ENCODE measurements at places on chromosomes 13 and 19.
A peak's percentile ranks its signal among the peaks of the same experiment; 100 is the strongest.

DNA sequence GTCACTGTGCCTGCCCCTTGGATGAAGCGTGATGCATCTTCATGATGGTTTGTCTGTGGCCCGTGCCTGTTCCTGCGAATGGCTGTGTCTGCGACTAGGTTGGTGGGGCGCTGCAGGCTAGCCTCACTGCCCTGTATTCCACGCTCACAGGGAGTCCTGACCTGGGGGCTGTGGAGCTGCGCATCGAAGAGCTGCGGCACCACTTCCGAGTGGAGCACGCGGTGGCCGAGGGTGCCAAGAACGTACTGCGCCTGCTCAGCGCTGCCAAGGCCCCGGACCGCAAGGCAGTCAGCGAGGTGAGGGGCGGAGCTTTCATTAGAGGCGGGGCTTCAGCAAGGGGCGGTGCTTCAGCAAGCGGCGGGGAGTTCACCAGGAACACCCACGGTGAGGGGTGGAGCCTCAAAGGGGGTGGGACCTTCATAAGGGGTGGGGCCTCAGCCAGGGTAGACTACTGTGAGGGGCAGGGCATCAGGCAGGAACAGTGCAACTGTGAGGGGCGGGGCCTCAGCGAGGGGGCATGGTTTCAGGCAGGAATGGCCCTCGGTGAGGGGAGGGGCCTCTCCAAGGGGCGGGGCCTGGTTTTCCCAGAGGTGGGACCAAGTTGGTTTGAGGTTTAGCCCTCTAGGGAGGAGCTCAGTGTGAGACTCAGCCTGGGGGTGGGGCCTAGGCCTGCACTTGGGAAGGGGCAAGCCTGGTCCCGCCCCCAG lies 17.2 kb downstream of the PKN1 start:
- peak; percentile 46 for DNase-seq

DNA sequence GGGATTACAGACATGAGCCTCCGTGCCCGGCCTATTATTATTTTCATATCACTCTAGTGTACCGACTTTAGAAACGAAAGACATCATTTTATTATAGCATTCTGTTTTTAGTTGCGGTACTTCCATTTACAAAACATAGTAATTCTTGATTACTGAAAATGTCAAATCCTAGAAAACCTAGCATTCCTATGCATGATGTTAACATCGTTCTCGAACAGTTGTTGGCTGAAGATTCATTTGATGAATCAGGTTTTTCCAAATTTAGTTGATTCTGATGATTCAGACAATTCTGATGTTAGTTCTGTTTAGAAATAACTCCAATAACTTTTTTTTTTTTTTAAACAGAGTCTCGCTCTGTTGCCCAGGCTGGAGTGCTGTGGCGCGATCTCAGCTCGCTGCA lies 11.5 kb upstream of the MTRF1 start:
- DNase-seq: no peak

GRCh38 chr13:40206241-40207000 lies 460.0 kb downstream of the FOXO1 start:
- DNase-seq: peak; percentile 45

DNA sequence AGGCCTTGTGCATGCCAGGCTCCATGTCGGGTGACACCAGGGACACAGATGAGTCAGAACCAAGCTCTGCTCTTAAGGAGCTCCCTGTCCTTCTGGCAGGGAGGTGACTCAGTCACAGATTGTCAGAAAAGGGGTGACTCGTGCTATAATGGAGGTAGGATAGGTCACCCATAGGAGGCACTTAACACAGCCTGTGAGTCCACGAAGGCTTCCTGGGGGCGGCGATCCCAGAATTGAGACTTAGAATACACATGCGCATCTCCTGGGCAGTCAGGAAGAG lies 19.6 kb downstream of the FUZ start:
- DNase-seq: peak; percentile 72

DNA sequence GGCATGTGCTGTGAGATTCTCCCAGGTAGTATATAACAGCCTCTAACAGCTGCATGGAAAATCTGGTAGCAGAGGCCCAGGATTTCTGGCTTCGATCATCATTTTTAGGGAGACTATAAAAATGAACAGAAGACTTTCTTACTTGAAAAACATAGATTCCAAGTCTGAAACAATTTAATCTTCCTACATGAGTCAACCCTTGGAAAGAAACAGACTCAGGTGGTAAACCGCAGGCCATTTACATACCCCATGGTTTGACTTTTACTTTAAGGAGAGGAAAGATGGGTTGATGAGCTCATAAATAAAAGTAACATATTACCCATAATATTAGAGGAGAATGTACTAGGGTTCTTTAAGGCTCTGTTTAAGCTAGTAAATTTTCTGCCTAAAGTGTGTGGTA lies 121.6 kb downstream of the CYSLTR2 start:
- peak; percentile 82 for DNase-seq

GRCh38 chr13:91292630-91293221 lies 54.8 kb upstream of the MIR17HG start:
- no peak for DNase-seq

- no peak for DNase-seq
Measured at GRCh38 chr19:29851769-29852521, 40.2 kb downstream of the CCNE1 start.

- DNase-seq: no peak
Measured at GRCh38 chr13:33919120-33919519, 101.2 kb downstream of the RFC3 start.

DNA sequence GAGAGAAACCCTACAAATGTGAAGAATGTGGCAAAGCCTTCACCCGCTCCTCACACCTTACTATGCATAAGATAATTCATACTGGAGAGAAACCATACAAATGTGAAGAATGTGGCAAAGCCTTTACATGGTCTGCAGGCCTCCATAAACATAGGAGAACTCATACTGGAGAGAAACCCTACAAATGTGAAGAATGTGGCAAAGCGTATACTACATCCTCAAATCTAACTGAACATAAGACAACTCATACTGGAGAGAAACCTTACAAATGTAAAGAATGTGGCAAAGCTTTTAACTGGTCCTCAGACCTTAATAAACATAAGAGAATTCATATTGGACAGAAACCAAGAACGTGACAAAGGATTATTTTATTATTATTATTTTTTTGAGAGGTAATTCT lies 30.7 kb downstream of the ZNF486 start:
- DNase-seq: no peak

- no peak for DNase-seq
Measured at GRCh38 chr13:53411463-53411862, 382.9 kb downstream of the OLFM4 start.

- no peak for DNase-seq
Measured at GRCh38 chr13:111519490-111520170, 199.2 kb downstream of the TEX29 start.
